Activated CD8-positive, alpha-beta memory T cell treated with anti-CD3 and anti-CD28 coated beads, Interleukin-2, amount 50 U/mL, for 48 hours (primary cell): ENCODE measurements at places on chromosomes 11 and 22.

DNA sequence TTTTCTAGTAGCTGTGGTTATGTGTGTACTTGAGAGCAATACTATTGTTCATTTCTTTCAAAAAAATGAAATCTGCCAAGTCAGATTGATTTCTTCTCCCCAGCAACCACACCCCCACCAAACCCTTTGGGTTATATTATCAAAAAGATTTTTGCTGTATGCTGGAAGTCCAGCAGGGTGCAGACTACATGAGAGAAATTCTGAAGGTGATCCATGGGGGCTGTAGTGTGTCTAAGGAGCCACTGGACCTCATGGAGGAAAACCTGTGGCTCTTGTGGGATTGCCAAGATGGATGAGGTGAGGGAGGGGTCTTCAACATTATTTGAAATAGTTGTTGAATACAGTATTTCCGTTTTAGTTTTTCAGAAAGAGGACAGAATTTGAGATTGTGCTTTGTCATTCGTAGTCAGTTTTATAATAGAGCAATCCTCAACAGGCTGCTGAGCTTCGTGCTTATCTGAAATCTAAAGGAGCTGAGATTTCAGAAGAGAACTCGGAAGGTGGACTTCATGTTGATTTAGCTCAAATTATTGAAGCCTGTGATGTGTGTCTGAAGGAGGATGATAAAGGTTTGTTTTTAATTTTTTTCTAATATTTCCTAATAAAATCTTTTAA lies 3.1 kb downstream of the EIF3M start:
- DNase-seq, result no peak

GRCh38 chr11:132114185-132114584 lies 743.8 kb downstream of the NTM start:
- no peak for DNase-seq

DNA sequence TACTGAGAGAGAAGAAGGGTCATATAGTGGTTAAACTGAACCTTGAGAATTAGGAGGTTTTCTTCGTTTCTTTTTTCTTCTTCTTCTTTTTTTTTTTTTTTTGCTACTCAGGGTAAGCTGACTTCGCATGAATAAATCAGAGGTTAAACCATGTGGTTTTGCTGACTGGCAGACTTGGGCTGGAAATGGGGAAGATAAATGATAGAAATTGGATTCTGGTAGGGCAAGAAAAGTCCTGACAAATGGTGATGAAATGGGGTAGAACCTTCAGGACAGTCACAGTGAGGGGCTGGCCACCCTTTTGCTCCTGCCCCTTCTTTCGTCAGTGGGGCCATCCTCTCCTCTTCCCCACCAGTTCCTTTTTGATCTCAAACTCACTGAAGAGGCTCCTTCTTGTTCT lies 1.6 kb upstream of the SWAP70 start:
- no peak for DNase-seq

GRCh38 chr11:32562839-32563599 lies 20.6 kb upstream of the EIF3M start:
- no peak for DNase-seq

GRCh38 chr11:47907499-47907898 lies 59.3 kb upstream of the NUP160 start:
- no peak for DNase-seq

- DNase-seq, result no peak
Observed at GRCh38 chr11:62909107-62909894, 11.9 kb downstream of the CHRM1 start.

GRCh38 chr11:59025097-59025496 lies 61.0 kb upstream of the GLYATL1B start:
- DNase-seq, result no peak

DNA sequence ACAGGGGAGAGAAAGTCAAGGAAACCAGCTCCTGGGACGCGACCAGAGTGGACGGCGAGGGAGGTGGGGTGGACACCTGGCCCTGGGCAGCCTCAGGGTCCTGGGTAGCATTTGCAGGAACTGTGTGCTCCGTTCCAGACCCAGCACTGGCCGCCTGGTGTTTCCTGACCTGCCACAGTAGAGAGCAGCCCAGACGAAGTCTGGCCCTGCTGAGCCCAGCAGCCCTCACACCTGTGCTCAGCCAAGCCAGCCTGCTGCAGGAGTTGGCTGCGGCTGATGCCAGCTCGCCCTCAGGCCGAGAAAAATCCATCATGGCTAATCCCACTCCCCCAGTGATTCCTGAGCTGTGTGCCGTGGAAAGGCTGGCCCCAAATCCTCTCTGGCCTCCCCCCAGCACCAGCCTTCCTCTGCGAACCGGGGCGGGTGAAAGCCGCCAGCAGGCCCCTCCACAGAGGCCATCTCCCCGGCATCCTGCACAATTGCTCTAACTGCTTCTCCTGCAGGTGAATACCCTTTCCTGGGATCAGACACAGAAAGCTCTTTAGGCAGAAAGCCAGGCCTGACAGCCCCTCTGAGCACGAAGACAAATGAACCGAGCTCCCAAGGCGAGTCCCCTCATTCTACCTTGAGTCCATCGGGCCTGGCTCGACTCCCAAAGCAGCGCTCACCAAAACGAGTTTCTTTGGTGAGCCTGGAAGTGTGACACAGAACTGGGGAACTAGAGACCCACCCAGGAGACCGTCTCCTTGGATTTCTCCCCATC lies 88.6 kb downstream of the RTL6 start:
- DNase-seq, result no peak

GRCh38 chr11:87260811-87261210 lies 223.1 kb downstream of the TMEM135 start:
- no peak for DNase-seq

DNA sequence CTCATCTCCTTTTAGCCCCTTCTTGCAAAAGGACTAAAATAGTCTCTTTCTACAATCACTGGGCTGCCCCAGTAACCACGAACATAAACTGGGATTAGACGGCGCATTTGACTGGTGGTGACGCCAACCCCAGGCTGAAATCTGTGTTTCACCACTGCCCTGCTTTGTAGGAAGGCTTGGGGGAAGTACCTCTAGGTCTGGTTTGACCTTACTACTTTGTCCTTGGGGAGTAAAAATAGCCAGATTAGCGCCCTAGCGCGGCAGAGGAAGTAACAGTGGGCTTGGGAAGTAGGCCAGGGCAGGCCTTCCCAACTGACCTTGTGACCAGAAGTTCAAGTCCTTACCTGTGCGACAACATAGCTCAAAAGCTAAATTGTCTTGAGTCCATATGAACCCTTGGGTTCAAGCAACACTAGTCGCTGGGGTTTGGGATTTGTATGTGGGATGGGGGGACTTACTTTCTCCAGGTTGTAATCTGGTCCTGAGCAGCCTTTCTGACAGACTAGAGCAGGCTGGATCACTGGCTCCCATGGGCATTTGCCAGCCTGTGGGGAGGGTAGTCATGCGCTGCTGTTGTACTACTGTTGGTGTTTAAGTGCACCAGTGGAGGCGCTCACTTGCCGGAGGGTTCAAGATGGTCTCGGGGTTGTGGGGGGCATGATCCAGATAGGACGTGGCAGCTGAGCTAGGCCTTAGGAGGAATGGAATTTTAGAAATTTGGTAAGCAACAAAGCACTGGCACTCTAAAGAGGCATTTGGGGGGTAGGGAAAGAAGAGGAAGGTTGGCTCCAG lies 953 bp upstream of the PACS1 start:
- no peak for DNase-seq

DNA sequence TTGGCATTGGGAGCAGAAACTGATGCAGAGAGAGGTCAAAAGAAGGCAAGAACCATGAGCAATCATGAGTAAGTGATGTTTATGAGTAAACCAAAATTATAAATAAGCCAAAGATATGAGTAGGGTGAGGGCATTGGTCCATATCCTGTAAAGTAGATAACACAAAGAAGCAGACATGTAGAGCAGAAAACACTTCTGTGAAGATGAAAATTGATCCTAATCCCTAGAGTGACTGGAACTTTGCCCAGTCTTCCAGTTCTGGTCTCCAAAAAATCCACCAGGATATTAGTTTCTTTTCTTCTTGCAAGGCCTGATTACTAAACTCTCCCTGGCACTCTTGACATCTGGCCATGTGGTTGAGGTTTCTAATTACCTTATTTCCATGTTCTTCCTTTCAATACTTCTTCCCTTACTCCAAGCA lies 13.7 kb upstream of the DRD2 start:
- DNase-seq, result no peak

DNA sequence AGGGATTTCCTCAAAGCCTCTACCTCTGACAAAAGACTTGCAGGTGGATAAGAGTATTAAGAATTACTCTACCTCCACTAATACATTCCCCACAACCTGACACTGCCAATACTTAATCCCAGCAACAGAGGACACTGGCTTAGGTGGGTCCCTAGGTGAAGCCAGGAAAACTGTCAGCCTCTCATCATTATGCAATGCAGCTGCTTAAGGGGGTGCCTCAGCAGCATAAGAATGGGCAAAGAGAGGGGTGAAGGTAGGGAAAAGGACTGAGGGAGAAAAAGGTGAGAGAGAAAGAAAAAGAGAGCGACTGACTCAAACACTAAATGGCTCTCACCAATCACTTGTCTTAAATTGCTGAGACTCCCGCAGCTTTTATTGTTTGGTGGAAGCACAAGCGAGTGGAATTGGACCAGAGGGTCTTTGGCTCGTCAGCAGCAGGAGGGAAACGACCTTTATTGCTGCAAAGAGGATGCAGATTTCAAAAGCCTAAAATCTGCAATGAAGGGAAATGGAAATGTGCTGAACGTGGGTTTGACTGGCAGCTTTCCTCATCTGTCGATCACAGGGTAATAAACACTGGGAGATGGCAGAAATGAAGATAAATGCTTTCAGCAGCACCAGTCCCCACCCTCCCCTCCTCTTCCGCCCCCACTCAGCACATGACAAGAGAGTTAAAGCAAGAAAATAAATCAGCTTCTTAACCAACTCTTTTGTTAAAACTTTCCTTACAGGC lies 64.9 kb upstream of the CHRM4 start:
- no peak for DNase-seq

- no peak for DNase-seq
Observed at GRCh38 chr11:13367115-13367514, 89.5 kb downstream of the BMAL1 start.

- DNase-seq, result no peak
Observed at GRCh38 chr22:46815132-46815531, 52.7 kb downstream of the TBC1D22A start.

- no peak for DNase-seq
Observed at GRCh38 chr11:34488855-34489557, 24.6 kb downstream of the ELF5 start.

GRCh38 chr11:108965306-108966001 lies 300.6 kb downstream of the DDX10 start:
- no peak for DNase-seq

GRCh38 chr11:14916403-14916802 lies 24.4 kb upstream of the CYP2R1 start:
- no peak for DNase-seq

- no peak for DNase-seq
Observed at GRCh38 chr11:115290893-115291292, 213.3 kb downstream of the CADM1 start.

- DNase-seq, result no peak
Observed at GRCh38 chr11:65491614-65492386, 7.0 kb upstream of the MALAT1 start.

DNA sequence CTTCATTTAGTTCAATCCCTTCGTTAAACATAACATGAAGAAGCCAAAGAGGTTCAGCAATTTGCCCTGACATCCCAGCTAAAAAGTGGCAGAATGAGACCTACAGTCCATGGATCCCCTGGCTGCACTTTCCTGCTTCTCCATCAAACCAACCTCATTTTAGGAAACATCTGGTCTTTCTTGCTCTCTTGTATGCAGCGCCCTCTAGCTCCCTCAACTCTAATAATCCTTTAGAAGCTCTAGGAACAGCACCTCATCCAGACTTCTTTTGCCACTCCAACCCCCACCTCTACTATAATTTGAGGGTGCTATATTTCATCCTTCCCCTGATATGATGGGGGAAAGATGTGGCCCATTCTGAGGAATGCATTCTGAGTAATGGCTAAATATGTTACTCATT lies 7.4 kb downstream of the CNTF start:
- DNase-seq, result no peak

DNA sequence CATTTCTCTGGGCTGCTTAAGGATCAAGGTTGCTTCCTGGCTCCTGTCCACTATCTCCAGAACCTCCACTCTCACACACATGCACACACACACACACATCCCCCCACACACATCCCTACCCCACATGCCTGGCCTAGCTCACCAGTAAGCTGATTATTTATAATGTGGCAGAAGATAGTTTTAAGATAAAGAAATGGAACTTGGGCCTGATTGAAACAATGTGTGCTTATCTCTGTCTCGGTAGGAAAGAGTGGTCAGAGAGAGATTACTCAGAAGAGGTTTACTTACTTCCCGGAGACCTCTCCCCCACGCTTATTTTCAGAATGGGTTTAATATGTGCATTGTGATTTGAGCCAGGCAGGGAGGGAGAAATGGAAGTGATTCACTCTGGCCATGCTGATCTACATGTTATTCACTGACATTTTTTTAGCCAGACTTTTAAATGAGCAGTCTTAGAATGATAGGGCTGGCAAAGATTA lies 422.4 kb downstream of the TENM4 start:
- DNase-seq, result no peak

GRCh38 chr22:39658367-39658766 lies 87.8 kb downstream of the CACNA1I start:
- no peak for DNase-seq

DNA sequence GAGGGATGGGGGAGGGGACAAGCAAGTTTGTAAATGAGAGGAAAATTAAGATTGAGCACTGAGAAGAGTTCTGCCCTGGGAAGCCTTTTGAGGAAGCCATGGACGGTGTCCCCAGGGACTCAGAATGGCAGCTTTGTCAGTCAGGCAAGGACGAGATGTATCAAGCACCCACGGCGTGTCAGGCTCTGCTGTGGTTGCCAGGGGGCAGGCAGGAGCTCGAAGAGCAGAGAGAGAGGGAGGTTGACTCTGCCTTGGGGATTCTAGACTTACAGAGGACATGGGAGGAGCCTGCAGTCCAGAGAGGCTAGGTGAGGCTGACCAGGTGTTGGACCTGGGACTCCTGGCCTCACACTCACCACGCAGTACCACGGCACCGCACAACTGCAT lies 29.1 kb upstream of the SYT7 start:
- no peak for DNase-seq

GRCh38 chr11:67561971-67562619 lies 21.5 kb upstream of the GSTP1 start:
- DNase-seq, result no peak

GRCh38 chr22:32494971-32495370 lies 20.4 kb downstream of the FBXO7 start:
- no peak for DNase-seq

- no peak for DNase-seq
Observed at GRCh38 chr11:11552529-11553087, 69.2 kb downstream of the GALNT18 start.

GRCh38 chr11:13094930-13095687 lies 86.0 kb downstream of the RASSF10 start:
- no peak for DNase-seq

DNA sequence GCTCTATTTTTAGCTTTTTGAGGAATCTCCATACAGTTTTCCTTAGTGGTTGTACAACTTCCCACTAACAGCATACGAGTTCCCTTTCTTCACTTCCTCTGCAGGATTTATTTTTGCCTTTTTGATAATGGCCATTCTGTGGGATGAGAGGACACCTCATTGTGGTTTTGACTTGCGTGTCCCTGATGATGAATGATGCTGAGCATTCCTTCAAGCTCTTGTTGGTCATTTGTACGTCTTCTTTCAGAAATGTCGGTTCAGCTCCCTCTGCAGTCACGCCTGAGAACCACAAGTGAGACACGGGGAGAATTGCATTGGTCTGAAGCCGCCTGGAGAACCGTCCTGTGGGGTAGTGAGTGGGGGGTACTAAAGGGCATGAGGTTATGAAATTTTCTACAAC lies 2.0 kb upstream of the KRTAP5-10 start:
- no peak for DNase-seq

GRCh38 chr11:18397921-18398320 lies 3.6 kb downstream of the LDHA start:
- no peak for DNase-seq

GRCh38 chr11:19628018-19628417 lies 84.6 kb upstream of the NAV2 start:
- no peak for DNase-seq
